ENCODE measurements at places on chromosomes 2 and 18.

DNA sequence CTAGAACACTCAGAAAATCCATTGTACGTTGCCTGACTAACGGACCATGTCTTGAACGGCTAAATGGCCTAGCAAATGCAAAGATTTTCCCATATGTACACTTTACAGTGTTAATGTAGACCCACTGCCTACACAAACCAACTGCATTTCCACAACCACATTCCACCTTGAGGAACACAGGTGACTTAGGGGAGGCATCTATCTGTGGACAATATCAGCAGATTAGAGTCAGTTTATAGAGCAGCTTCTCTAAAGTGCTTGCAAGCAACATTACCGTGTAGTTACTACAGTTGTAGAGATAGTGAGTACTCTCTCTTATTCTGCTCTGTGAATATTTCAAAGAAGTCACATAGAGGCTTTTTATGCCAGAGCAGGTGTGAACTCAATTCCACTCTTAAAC lies 139.6 kb downstream of the TCF4 start:
- DNase-seq, result no peak

DNA sequence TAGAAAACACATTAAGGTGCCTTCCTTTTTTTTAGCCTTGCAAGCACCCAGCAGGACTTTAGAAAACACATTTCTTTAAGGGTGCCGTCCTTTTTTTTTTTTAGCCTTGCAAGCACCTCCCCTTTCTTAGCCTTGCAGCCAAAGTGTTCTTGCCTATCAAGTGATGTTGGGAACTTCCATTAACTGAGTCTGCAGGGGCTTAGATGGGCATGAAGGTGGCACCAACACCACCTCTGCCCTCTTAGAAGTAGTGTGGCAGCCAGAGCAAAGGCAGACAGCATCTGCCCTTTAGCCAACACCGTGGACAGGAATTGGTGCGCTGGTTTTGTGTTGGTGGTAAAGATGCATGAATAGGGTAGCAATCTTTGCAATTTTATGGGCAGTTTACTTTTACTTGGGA lies 211.6 kb upstream of the SP5 start:
- no peak for DNase-seq

GRCh38 chr2:228224410-228224809 lies 42.9 kb upstream of the SPHKAP start:
- DNase-seq, result no peak

DNA sequence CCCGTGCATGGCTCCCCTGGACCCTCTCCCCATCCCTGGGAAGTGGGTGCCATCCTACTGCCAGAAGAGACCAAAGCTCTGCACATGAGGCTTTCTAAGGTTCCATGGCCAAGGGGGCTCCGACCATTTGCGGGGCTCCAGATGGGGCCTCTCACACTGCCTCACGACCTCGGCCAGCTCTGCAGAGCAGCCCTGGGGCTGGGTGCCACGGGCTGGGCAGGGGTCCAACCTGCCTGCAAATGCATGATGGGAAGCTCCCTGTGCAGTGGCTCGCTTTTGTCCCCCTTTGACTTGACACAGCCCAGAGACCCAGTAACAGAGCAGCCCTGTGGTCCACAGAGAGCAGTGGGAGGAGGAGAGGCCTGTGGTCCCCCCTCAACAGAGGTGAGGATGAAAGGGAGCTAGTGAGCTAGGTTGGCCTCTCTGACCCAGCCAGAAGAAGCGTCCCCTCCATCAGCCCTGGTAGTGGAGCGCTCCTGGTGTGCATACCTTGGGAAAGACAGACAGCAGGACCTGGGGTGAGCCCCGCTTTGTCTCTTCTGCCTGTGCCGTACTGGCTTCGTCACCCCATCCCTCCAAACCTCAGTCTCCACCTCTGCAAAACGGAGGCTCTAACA lies 174.1 kb downstream of the DDX1 start:
- DNase-seq, result no peak

DNA sequence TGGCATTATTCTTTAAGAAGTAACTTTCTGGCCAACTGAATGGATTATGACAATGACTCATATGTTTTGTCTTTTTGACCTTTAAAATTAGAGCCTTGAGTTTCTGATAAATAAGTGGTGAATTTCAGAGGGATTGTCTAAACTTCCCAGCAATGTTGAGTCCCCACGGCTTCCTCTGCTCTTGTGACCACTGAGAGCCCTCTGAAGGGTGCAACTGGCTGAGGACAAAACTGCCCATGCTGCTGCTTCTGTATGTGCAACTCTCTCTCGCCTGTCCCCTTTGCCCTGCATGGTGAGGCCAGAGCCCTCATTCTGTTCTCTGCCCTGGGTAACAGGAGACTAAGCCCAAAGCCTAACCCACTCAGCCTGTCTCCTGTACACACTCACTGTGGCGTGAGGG lies 52.7 kb upstream of the SLC14A1 start:
- DNase-seq, result no peak

DNA sequence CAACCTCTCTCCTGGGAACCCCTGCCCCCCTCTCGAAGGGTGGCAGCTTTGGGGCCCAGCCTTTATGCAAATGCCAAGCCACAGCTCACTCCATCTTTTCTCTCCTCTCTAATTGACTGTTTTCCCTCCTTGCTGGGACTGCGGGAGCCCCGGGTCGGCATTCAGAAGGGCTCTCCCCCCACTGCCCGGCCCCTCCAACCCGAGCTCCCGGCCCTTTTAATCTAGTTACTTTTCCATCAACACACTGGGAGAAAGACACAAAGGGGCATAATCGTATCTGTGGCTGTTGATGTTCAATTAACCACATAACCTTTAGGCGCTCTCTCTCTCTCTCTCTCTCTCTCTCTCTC lies 95.4 kb downstream of the INHBB start:
- DNase-seq, result no peak

- no peak for DNase-seq
Observed at GRCh38 chr18:53941601-53942338, 282.7 kb downstream of the MBD2 start.

GRCh38 chr2:19409046-19409445 lies 50.6 kb upstream of the OSR1 start:
- no peak for DNase-seq

DNA sequence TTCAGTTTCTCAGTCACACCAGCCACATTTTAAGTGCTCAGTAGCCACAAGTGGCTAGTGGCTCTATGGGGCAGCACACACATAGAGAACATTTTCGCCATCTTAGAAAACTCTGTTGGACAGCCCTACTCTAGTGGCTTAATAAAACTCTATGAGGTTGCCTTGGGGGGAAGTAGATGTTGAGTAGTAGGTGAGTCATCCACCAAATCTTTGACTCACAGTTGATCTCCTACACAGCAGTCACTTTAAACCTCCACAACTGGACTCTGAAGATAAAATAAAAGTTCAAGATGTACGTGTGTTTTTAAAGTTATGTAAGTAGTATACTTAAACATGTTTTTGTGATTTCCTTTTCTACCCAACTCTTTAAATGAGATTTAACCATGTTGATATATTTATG lies 379.0 kb downstream of the SETBP1 start:
- no peak for DNase-seq

Measured in activated naive CD8-positive, alpha-beta T cell treated with anti-CD3 and anti-CD28 coated beads, Interleukin-2, amount 50 U/mL, for 16 hours (primary cell).